ENCODE measurements at places on chromosomes 5 and 9. TPM values are rescaled to one million over a fixed set of nuclear protein-coding genes. Genes with fewer than 3 reads are reported as not detected.

The RUSC2 gene
- 17.5 TPM for total RNA-seq

The FOXI1 gene
- total RNA-seq, result 2.4 TPM

The CD180 gene
- not detected for total RNA-seq

The TUSC1 gene
- total RNA-seq, result 24.5 TPM

The ARL10 gene
- total RNA-seq, result 36.4 TPM

The C9orf153 gene
- total RNA-seq, result not detected

DNA sequence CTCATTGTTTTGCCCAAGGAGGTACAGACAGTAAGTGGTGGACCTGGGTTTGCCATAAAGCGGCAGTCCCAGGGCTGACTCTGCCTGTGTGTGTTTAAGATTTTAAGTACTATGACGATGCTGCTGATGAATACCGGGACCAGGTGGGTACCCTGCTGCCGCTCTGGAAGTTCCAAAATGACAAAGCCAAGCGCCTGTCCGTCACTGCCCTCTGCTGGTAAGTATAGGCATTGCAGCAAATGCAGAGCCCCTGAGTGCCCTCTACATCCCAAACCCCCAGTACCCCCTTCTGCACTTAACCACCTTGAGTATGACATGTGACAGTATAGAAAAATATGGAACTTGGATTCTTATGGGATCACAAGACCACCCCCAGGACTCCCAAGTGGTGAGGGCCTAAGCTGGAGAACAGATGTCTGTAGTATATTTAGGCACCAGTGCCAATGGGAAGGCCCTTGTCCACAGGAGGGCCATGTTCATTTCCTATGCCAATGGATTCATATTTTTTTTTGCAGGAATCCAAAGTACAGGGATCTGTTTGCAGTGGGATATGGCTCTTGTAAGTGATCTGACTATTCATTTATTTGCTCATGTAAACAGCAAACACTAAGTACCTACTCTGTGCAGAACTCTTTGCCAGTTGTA, 22.0 kb downstream of the ENHO start:
- peak; percentile 77 for DNase-seq

- no peak for DNase-seq
Observed at GRCh38 chr5:71998746-71999145, 108.5 kb upstream of the MAP1B start.

DNA sequence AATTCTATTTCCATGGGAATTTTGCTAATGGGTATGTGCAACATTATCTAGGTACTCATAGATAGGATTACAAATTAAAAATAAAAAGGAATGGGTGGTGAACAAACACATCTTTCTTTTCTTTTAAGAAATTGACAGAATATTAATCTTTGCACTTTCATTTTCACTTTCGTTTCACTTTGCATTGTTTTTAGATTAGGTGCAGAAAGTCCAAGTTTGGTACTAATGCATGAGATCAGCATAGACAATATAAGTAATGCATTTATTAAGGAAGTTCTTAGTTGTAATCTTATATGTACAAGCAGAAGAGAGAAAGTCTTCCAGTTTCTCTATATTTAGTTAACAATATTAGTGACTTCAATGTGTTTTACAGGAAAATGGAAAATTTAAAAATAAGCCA, 196.5 kb downstream of the COMMD10 start:
- no peak for DNase-seq

GRCh38 chr5:110854200-110854599, 115.4 kb downstream of the SLC25A46 start:
- no peak for DNase-seq

DNA sequence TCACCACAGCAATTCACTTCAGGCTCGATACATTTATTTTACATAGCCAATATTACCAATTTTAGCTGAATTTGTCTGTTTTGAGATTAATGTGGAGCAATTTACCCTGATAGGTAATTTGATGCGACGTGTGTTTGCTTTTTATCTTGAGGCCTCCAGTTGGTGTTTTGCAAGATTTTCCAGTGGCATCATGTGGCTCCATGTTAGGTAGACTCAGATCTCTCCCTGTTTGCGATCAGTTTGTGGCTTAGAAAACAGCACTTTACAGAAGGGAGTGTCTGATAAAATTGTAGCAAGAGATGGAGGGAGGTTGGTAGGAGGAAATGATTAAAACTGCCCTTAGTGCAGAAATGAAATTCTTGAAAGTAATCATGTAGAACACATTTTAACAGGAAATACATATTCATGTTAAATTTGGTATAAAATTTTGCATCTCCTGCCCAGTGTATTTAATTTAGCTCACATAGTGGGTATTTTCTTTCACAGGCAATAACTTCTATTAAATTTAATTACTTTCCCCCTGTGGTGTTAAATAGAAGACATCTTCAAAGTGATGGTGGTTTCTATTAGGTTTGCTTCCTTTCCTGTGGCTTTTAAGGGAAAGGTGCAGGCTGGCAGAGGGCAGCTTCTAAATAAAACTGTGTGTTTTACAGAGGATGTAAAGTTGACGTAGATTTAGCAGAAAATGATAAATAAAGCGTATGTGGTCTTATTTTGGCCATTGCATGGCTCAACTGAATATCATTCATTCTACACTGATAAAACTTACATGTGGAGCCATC, 135.8 kb downstream of the KDM4C start:
- no peak for DNase-seq

GRCh38 chr5:119740225-119740624, 110.9 kb downstream of the FAM170A start:
- DNase-seq, result no peak

DNA sequence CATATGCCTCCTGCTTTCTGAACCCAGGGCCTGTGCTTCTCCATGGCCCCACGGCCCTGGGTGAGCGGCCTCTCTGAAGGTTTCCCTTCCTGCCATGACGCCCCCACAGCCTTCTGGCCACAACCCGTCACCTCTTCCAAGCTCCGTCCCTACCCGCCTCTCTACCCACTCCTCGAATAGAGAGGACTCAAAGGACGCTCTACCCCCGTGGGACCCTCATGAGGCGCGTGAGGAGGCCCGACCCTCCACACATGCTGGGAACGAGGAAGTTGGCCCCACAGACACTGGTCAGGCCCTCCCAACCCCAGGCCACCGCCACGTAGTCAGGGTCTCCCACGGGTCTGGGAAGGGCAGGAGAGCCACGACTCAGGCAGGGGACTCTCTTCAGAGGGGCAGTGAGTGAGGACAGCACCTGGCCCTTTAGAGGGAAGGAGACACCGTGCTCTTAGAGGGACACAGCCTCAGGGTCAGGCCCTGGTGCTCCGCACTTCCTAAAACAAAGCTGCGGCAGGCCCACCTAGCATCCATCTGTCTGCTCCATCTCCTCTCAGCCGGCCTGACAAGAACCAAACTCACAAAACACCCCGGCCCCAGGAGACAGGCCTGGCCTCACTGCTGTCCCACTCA, 5.3 kb downstream of the BRD3 start:
- no peak for DNase-seq

- no peak for DNase-seq
Observed at GRCh38 chr9:125271081-125271480, 9.5 kb downstream of the GAPVD1 start.

- DNase-seq, result no peak
Observed at GRCh38 chr5:169647566-169647965, 10.5 kb downstream of the DOCK2 start.
